ENCODE measurements at places on chromosomes 12 and 14. TPM values are rescaled to one million over a fixed set of nuclear protein-coding genes. Genes with fewer than 3 reads are reported as not detected.

DNA sequence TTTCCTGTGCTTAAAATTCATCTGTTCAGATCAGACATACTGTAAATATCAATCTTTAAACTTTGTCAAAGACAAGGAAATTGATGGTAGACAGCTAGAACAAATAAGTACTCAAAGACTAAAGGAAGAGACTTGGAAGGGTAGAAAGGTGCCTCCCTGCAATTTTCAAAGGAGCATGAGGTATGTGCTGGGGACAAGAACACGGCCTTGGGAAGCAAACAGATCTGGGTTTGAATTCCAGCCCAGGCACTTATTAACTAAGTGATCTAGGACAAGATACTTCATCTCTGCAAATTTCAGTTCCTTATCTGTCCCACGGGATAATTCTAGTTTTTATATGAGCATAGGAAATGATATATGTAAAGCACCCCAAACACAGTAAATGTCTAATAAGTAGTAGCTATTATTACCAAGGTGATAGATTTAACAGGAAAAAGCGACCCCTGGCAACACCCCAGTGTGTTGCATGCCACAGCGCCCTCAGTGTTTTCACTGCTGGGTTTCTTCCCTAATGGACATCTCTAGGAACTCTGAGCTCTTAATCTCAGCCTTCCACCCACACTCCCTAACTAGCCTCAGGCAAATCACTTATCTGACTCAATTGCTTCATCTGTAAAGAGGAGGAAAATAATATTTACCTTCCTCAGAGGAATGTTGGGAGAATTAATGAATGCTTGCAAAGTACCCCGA, 44.7 kb upstream of the BMP4 start:
- H3K27me3 ChIP-seq, result no peaks in the 10 kb centered on the region
- peak; percentile 70 for DNase-seq
- H3K4me1 ChIP-seq, result peaks cover 58% of the 10 kb centered on the region
- peak overlapping the region; percentile 96 for H3K27ac ChIP-seq

DNA sequence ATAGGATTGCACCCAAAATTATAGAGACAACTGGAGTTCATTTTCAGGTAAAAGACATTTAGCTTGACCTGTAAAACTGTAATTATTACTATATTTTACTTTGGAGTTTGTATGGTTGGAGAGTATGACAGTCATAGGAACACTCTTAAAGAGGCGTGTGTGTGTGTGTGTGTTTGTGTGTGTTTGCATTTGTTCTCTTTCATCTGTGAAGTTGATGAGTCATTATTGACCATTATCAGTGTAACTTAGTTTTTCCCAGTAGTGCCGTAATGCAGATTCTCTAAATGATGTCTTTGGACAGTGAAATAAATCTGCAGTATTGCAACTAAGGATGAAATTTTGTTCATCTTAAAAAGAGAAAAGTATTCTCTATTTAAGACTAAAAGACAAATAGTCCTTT, 13.0 kb downstream of the WASHC4 start:
- DNase-seq, result no peak
- no peaks in the 10 kb centered on the region for H3K27me3 ChIP-seq
- no peak overlapping the region for H3K27ac ChIP-seq
- no peak overlapping the region for H3K4me3 ChIP-seq

GRCh38 chr12:49903700-49904423, at the start of gene FAIM2:
Gene FAIM2 (minus strand): TSS chr12:49903900. CDS start chr12:49903792, 108 bp downstream.
- H3K27ac ChIP-seq, result no peak within 1 kb of the TSS
- no peaks in the 10 kb centered on the region for H3K27me3 ChIP-seq
- no peak within 1 kb of the TSS for H3K4me3 ChIP-seq

DNA sequence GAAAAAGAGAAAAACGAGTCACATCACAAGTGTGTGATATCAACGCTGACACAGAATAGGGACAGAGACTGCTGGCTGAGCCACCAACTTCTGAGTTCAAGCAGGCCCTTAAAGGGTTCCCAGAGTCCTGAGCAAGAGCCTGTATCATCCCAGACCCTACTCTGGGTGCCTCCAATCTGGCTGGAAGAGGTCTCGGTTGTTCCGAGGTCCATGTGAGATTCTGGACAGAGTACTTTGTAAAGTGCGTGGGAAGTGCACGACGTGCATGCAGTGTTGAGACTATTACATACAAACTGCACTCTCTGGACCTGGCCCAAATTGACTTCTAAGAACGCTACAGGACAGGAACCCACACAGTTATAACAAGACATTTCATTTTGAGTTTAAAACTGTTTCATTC, 40.6 kb downstream of the MOK start:
- H3K4me3 ChIP-seq, result no peak overlapping the region
- no peak for DNase-seq
- no peaks in the 10 kb centered on the region for H3K27me3 ChIP-seq

DNA sequence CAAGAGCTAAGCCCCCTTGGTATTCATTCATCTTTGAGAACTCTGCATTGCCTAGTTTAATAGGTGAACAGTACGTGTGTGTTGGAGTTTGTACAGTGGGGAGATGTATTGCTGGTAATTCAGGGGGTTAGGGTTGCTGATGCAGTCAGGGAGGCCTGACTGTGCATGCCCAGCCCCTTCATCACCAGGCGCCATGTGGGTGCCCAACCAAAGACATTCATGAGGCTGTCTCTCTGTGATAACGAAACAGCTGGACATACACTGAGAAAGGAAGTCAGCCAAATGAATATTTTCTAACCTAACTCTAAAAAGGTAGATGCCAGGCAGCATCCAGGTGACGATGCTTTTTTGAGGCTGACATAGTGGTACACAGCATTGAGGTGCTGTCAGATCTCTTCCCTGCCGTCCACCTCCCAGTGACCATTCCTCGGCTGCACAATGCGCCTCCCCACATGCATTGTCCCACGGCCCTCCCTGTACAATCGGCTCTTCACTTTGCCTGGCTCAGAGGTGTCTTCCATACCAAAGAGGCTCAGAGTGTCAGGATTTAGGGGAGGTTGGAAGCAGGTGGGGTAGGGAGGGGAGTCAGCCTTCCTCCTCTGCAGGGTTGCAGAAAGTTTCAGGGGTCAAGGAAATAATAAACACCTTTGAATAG, 19.0 kb downstream of the EML1 start:
- H3K4me1 ChIP-seq, result no peaks in the 10 kb centered on the region
- no peak overlapping the region for H3K4me3 ChIP-seq
- no peak for DNase-seq

DNA sequence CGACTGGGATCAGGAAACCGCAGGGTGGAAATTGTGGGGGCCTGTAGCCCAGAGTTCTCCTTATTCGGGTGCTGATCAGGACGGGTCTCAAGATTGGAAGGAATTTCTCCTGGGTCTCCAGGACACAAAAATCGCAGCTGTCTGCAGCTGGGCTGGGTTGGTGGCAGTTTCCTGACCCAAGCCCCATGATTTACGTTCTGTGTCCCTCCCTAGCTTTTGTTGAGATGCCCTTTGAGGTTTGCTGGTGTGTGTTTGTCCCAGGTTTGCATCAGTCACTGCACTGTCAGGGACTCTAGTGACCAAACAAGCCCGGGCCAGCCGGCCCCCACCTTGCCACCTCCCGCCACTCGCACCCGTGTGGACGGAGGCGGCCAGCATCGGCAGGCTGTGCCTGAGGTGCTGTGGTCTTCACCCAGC, 89.5 kb downstream of the FBXL14 start:
- no peaks in the 10 kb centered on the region for H3K27me3 ChIP-seq
- no peaks in the 10 kb centered on the region for H3K4me1 ChIP-seq
- no peaks in the 10 kb centered on the region for H3K36me3 ChIP-seq
- H3K27ac ChIP-seq, result no peak overlapping the region
- DNase-seq, result no peak

Gene TEX52
- 0.34 TPM for total RNA-seq

Gene IKZF4
- 15.7 TPM for total RNA-seq

Gene GZMH
- not detected for total RNA-seq

Gene ADAM21
- total RNA-seq, result not detected

Measured in Caco-2 (cell line).